Hepatic stellate cell (primary cell): ENCODE measurements at places on chromosomes 5 and 9.

- DNase-seq: no peak
Measured at GRCh38 chr9:84556556-84556955, 113.0 kb upstream of the NTRK2 start.

- DNase-seq: no peak
Measured at GRCh38 chr5:143434261-143435209, 31.0 kb upstream of the NR3C1 start.

DNA sequence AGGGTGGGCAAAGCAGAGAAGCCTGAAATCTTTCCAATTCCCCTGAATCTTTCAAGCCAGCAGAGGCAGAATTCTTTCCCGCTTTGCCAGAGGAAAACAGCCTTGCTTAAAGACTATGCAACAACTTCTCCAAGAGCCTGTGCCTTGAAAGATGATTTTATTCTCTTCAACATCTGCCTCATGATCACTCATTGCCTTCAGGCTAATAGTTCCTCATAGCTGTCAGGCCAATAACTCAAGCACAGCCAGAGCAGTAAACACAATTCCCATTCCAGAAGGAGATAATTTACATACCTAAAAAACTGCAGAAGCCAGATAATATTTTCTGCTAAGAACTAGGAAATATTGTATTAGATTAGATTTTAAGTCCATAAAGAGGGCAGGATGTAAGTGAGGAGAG lies 92.3 kb upstream of the PUM3 start:
- no peak for DNase-seq

DNA sequence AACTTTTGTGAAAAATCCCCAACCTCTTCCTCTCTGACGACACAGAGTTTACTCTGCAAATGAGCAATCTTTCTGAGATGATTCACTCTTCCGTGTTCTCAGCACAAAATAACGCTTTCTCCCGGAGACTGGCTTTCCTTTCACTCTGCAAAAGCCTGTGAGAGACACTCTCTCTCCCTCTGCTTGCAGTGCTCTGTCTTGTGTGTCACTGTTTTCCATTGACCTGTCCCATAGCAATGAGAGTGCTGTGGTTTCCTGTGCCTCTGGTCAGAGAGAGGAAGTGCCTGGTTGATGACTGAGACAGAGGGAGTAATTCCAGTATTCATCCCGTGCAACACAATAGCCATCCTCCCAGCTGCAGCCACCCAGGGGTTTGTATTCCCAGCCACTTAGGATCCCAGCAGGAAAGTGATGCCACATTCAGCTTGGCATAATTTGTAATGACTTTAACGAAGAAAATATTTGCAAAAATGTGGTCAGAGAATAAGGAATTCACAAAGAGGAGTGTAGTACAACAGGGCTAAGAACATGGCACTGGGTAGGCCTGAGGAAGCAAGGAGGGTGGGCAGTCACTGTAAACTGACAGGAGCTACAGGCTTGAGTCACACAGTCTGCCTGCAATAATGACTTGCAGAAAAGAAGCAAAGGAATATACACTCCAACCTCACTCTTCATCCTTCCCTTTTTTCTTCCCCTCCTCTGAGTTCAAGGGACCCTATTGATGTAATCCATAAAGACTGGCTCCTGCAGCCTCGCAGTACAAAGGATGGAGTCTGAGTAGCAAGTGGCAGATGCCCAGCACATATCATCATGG lies 463.5 kb upstream of the RGMB start:
- peak; percentile 44 for DNase-seq

GRCh38 chr5:158471535-158471924 lies 612.6 kb upstream of the CLINT1 start:
- no peak for DNase-seq

DNA sequence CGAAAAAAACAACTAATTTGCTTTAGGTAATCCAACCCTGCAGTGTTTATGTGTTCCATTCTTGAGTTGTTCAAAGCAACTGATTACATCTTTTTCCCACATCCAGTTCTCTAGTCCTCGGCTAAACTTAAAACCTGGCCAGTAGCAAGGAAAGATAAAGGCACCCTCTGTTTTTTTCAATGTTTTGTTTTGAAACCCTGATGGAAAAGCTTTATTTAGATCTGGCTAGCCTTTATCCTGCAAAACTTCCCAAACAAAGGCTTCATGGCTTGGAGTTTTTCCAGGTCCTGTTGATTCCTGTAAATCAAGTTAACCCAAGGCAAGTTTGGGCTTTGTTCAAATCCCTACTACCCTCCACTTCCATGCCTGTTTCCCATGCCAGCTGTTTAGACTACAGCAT lies 105.1 kb downstream of the CEMIP2 start:
- DNase-seq: no peak

- peak; percentile 92 for DNase-seq
Measured at GRCh38 chr9:33024966-33025571, at the start of gene DNAJA1. DNAJA1 (plus strand) TSS chr9:33025273; CDS start chr9:33026485, 1,212 bp downstream.

GRCh38 chr9:116365056-116365471 lies 211.5 kb downstream of the PAPPA start:
- peak; percentile 76 for DNase-seq

- no peak for DNase-seq
Measured at GRCh38 chr5:1654786-1655495, 131.2 kb upstream of the LPCAT1 start.

DNA sequence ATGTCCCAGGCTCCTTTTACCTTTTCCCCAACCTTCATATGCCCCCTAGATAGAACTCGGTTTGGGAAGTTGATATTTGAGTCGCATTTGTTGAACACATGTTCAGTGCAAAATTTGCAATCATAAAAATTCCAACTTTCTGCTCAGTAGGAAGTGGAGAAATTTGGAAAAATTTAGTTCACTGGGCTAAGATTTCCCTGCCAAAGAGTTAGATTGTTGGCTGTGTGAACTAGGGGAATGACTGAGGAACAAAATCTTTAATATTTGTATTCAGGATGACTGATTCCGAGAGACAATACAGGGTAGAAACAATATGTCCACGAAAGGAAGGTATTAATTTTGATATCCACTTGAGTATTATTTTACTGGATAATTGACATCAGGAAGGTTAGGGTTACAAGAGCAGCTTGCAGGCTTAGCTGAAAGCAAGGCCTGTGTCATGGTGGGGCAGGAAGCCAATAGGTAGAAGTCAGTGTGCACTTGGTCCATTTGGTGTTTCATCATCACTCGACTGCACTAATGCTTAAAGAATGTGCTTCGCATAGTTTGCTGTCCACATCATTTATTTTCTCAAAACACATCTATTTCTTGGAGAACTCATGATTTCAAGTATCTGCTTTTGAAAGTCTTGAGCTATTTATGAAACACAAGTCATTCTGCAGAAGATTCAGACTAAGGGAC lies 59.4 kb upstream of the GNA14 start:
- peak; percentile 80 for DNase-seq

GRCh38 chr5:89300426-89300970 lies 417.5 kb upstream of the MEF2C start:
- no peak for DNase-seq

- DNase-seq: no peak
Measured at GRCh38 chr5:88674356-88675167, 208.4 kb downstream of the MEF2C start.

- no peak for DNase-seq
Measured at GRCh38 chr9:130893341-130894101, 3.1 kb downstream of the QRFP start.

- DNase-seq: no peak
Measured at GRCh38 chr9:7123743-7124142, 366.0 kb downstream of the KDM4C start.
